ENCODE measurements at places on chromosomes 5 and 9. TPM values are rescaled to one million over a fixed set of nuclear protein-coding genes. Genes with fewer than 3 reads are reported as not detected.

DNA sequence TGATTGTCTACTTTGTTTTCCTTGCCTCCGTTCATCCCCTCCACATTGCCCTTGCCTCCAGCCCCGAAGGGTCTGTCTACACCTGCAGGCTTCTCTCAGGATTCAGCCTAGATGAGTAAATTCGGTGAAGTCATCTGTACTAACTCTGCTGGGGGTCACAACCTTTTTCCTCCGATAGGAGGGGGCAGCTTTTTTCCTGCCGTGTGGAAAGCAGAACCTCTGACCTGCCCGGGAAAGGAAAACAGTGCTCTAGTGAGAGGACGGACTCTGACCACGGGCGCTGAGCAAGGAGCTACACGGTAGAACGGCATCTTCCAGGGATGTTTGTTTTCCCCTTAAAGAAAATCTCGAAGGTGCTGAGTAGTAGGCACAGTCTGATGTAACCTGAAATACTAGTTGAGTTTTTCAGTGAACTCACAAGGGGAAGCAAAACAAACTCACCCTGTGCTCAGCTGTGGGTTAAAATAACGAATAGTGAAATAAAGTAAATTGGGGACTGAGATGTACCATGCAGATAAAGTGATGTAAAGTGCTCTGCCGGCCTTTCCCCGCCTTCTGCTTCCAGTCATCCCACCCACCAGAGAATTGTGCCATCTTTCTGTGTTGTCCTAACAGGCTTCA, 281.8 kb downstream of the AOPEP start:
- DNase-seq: peak; percentile 41

Gene KLHL9
- 23.7 TPM for total RNA-seq

Gene KCNMB1
- total RNA-seq: 6.9 TPM

GRCh38 chr9:136111910-136112309, 6.8 kb downstream of the TMEM250 start:
- DNase-seq: no peak

GRCh38 chr5:136054142-136055019, 25.6 kb downstream of the TGFBI start:
- DNase-seq: no peak

Gene PCDHGA2
- 0.31 TPM for total RNA-seq

Gene UAP1L1
- 13.0 TPM for total RNA-seq

- peak; percentile 59 for DNase-seq
Observed at GRCh38 chr5:68661237-68661636, 432.6 kb upstream of the SLC30A5 start.

GRCh38 chr9:76181020-76181641, 213.1 kb downstream of the RFK start:
- no peak for DNase-seq

Gene THBS4
- total RNA-seq: 8.2 TPM

- no peak for DNase-seq
Observed at GRCh38 chr5:17443333-17444130, 54.5 kb upstream of the TAF11L2 start.

Gene SELENOP
- 1,235 TPM for total RNA-seq

Gene SPATA31E1
- total RNA-seq: not detected

- DNase-seq: no peak
Observed at GRCh38 chr9:135641047-135641446, 1.7 kb upstream of the GLT6D1 start.

GRCh38 chr5:153831973-153832372, 206.7 kb downstream of the FAM114A2 start:
- DNase-seq: no peak

Gene PDE6A
- 4.2 TPM for total RNA-seq

Gene CLIC3
- 3.8 TPM for total RNA-seq

Gene EFNA5
- total RNA-seq: 19.1 TPM

Data from left colon (tissue), 2 donors.